ENCODE measurements at places on chromosomes 3 and 15. TPM values are rescaled to one million over a fixed set of nuclear protein-coding genes. Genes with fewer than 3 reads are reported as not detected.

- no peak for DNase-seq
Measured at GRCh38 chr15:66955871-66956585, 109.4 kb upstream of the SMAD3 start.

DNA sequence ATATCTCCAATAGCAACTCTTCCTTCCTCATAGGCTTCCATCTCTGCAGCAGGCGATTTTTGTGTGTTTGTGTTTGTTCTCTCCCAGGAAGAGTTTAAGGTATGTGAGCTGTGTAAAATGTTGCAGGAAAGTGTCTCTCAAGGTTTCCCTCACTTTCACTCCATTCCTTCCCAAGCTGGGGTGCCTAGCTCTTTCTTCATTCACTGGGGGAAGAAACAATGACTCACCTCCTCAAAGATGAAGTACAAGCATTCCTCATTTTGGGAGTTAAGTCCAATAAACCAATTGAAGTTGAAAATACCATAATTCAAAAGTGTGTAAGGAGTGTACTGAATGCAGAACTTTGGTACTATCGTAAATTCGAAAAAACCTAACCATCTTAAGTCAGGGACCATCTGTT is 422.7 kb upstream of the CFAP20DC start:
- no peak for DNase-seq

DNA sequence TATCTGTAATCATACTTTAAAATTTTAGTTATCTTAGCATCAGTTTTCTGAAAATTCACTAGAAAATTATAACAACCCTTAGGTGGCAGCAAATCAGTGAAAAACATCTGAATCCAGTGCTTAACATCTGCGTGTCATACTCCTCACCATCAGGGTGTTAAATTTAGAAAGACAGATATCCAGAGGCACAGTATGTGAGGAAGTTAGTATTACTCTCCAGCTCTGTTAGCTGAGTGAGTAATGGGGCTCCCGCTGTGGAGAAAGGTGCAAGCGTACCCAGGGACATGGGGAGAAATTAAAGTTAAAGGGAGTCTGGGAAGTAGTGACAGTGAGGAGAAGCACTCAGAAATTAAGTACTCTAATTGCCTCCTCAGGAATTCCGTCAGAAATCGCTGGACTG is 50.9 kb downstream of the CEP63 start:
- DNase-seq: no peak

- no peak for DNase-seq
Measured at GRCh38 chr3:56942523-56942922, 117.9 kb upstream of the SPATA12 start.

MITF gene
- total RNA-seq: 62.0 TPM

MAP6D1 gene
- 1.1 TPM for total RNA-seq
